Activated gamma-delta T cell (primary cell): ENCODE measurements at places on chromosomes 2 and 18.
A peak's percentile ranks its signal among the peaks of the same experiment; 100 is the strongest.

GRCh38 chr2:133231264-133231663, 337.0 kb downstream of the NCKAP5 start:
- no peak for DNase-seq

DNA sequence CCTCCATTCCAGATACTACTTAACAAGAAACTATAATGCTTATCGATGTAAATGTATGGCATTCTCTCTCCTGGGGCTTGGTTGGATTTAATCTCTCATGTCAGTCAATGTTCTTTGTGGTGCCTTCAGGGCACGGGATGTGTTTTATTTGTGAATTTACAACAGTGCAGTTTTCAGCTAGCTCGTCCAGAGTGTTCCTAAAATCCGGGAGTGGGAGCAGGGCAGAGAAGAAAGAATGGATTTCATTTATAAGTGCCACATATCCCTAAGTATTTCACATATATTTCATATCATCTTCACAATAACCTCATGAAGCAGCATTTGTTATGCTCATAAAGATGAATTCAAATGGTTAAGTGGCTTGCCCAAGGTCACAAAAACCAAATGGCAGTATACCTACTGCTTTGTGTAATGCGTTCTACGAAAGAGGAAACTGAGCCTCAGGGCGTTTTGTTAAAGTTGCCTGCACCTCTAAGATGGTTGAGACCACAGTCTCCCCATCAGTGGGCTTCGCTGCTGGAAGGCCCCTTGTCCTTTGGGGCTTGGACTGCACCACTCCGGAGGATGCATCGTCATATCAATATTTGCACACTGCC, 134.7 kb upstream of the MGAT5 start:
- DNase-seq = no peak

DNA sequence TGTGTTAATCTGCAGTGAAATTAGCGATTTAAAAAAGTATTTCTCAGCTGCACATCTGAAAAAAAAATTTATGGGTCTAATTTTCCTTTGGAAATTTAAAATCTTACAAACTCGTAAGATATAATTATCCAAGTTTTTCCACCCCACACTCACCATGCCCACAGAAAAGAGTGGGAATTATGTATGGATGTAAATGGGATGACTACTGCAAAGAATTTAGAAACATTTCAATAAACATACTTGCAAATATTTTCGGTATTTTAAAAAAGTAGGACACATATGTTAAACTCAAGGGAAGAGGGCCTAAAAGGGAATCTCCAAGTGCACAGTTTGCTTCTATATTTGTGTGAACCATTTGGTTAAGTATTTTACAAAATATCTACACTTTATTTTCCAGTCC, 1039.9 kb upstream of the POU3F3 start:
- no peak for DNase-seq

DNA sequence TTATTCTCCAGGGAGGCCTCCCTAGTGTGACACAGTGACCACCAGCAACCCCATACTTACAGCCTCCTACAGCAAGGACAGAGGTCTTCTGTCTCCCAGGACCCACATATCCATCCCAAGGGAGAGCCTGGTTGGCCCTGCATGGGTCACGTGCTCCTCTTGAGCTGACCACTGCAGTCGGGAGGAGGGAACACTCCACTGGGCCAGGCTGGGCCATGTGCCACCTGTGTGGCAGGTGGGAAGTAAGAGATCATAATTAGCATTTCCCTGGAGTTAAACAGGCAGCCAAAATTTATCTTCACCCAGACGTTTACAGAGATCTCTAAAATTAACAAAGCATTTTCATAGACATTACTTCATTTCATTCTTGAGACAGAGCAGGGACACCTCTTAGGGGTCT, 33.4 kb upstream of the MLPH start:
- no peak for DNase-seq

- DNase-seq = no peak
These were observed 200.0 kb downstream of the TSN start for GRCh38 chr2:121955426-121955825.

GRCh38 chr2:239148495-239149200, 252.2 kb downstream of the HDAC4 start:
- DNase-seq = no peak

DNA sequence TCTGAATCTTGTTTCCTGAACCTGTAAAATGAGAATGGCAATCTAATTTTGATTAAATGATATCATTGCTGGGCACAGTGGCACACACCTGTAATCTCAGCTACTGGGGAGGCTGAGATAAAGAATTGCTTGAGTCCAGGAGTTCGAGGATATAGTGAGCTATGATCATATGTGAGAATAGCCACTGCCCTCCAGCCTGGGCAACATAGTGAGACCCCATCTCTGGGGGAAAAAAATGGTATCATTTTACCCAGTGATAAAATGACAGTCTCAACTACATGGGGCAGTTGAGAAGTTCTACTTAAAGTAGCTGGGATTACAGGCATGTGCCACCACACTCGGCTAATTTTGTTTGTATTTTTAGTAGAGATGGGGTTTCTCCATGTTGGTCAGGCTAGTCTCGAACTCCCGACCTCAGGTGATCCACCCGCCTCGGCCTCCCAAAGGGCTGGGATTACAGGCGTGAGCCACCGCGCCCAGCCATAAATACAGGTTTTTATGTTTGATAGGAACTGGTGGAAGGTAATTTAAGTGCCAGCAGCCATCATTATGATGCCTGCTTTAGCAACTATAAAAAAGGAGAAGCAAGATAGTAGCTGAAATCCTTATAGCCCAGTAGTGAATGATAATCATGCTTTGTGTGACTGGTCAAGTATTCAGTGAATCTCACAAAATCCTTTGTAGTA, 17.0 kb downstream of the BZW1 start:
- DNase-seq = no peak

DNA sequence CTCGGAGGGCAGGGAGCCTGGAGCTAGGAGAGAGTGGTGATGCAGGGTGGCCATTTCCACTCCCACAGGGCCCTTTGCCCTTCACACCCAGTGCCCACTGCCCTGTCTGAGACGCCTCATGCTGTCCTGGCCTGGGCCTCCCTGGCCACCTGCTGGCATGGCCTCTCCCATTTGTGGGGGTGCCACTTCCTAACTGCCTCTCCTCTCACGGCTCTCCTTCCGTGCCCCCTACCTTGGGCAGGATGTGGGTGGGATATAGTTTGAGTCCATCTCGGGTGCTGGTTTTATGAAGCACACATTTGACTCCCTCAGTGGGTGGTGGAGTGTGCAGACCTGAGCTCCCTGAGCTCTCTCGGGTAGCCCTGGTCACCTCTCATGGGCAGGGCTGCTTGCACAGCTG, 46.0 kb downstream of the DGKD start:
- DNase-seq = no peak

DNA sequence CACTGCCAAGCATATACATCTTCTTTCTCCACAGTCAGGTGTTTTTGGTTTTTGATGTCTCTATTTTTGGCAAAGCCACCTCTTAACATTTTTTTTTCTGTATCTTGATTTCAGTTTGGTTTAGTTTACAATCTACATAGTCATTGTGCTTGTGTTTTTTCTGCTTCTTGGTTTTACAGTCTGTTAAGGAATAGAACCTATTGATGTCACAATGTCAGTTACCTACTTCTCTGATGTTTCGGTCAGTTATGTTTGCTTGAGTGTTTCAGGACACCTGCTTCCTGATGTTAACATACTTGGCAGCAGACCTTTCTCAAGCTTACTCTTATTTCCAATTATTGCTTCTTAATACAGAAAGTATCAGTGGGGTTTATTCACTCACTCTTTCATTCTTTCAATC, 253.3 kb downstream of the SPAG16 start:
- DNase-seq = no peak

GRCh38 chr2:20532634-20533437, 86.0 kb downstream of the RHOB start:
- DNase-seq = no peak

DNA sequence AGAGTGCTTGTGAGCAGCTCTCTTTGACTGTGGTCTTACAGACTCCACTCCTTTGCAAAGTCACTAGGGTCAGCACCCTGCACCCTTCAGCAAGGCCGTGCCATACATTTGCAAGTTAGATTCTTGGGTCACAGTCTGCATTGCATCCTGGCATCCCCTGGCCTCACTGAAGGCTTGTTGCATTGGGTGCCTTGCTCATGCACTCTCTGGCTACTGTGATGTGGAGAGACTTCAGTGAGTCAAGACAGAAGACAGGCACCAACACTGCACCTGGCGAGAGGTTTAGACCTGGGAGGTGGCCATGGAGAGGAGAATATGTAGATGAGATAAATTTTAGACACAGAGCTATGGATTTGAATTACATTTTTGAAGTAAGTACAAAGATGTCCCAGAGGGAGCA, 146.4 kb upstream of the COPS8 start:
- DNase-seq = no peak

- no peak for DNase-seq
These were observed 563.4 kb downstream of the LRRTM4 start for GRCh38 chr2:76958749-76959148.

DNA sequence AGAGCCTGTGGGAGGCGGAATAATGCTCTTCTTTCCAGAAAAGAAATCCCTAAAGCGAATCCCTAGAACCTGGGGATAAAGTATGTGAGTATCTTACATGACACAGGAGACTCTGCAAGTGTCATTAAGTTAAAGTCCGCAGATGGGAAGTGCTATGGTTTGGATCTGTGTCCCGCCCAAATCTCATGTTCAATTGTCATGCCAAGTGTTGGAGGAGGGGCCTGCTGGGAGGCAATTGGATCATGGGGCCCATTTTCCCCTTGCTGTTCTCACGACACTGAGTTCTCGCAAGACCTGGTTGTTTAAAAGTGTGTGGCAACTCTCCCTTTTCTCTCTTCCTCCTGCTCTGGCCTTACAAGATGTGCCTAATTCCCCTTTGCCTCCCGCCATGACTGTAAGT, 207.8 kb downstream of the MYT1L start:
- no peak for DNase-seq

DNA sequence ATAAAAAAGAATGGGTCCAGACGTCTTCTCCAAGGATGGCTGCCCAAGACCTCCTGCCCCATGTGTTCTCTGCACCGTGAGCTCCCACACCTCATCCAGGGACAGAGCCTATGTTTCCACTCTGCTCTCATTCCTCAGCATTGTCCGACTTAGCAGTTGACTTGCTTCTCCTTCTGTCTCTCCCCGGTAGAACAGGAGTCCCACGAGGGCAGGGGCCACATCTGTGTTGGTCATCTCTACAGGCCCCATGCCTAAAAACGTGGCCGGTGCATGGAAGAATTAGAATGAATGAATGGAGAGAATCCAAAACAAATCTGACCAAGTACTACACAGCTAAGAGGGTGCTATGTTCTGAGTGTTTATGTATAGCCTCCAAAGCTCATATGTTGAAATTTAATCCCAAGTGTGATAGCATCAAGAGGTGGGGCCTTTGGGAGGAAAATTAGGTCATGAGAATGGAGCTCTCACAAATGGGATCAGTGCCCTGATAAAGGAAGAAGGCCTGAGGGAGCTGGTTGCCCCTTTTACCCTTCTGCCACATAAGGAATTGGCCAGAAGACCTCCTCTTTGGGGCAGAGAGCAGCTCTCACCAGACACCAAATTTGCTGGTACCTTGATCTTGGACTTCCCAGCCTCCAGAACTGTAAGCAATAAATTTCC, 55.9 kb downstream of the FAM178B start:
- DNase-seq = no peak

GRCh38 chr2:163571423-163572102, 164.2 kb downstream of the FIGN start:
- DNase-seq = no peak

- no peak for DNase-seq
These were observed 2.0 kb upstream of the HK2 start for GRCh38 chr2:74831693-74832530.

- DNase-seq = no peak
These were observed 143.2 kb upstream of the SETBP1 start for GRCh38 chr18:44537526-44537925.

DNA sequence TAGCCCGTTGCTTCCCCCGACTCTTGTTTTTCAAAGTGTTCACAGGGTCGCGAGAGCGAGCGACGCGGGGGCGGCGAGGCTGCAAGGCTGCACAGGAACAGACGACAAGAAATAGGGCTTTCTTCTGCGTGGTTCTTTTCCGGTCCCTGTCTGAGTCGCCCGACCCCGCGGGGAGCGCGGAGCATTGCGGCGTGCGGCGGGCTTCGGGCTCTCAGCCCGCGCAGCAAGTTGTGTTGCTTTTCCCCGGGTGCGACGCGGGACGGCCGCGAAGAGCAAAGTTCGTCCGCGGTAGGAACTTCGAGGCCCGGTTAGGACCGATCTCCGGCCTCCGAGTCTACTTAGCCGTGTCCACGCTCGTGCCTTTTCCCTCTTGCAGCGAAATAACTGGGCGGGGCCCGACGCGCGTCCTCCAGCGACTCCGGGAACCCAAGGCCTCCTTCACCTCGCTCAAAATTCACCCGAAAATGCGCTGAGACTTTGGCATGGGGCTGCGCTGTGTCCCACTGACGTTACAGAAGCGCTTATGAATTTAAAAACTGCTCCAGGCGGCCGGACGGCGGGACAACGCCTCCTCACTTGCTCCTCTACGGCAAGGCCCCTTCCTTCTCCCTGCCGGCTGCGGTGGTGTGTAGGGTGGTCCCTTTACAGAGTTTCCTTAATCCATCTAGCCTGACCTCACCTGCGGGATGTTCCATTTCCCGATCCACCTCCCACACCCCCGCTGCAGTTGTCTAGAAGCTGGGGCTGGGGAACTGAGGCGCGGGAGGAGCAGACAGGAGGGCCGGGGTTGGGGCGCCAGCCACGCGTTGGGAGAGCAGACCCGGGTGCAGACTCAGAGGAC, 1.5 kb upstream of the BCL2L11 start:
- DNase-seq = peak; percentile 12
